ENCODE measurements at places on chromosomes 1 and 21.

DNA sequence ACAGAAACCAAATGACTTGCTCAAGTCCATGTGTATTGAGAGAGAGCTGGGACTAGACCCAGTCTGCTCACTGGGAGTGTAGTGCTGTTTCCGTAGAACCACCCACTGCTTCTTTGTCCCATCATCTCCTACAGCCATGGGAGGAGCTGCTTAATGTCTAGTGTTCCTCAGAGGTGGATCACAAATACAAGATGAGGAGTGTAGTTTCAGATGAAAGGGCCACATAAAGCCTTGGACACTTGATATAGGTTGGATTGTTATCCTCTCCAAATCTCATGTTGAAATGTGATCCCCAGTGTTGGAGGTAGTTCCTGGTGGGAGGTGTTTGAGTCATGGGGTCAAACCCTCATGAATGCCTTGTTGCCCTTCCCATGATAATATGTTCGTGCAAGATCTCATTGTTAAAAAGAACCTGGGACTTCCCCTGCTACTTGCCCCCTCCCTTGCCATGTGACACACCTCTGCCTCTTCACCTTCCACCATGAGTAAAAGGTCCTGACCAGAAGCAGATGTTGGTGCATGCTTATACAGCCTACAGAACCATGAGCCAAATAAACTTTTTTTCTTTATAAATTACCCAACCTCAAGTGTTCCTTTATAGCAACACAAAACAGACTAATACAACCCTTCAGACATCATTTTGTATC lies 127.5 kb upstream of the DNAH14 start:
- DNase-seq = no peak

GRCh38 chr21:34857874-34858273 lies 189.1 kb downstream of the CLIC6 start:
- DNase-seq = no peak

- no peak for DNase-seq
These were observed 40.3 kb downstream of the SLC19A1 start for GRCh38 chr21:45502006-45502345.

GRCh38 chr21:34018910-34019309 lies 54.5 kb upstream of the MRPS6 start:
- no peak for DNase-seq

DNA sequence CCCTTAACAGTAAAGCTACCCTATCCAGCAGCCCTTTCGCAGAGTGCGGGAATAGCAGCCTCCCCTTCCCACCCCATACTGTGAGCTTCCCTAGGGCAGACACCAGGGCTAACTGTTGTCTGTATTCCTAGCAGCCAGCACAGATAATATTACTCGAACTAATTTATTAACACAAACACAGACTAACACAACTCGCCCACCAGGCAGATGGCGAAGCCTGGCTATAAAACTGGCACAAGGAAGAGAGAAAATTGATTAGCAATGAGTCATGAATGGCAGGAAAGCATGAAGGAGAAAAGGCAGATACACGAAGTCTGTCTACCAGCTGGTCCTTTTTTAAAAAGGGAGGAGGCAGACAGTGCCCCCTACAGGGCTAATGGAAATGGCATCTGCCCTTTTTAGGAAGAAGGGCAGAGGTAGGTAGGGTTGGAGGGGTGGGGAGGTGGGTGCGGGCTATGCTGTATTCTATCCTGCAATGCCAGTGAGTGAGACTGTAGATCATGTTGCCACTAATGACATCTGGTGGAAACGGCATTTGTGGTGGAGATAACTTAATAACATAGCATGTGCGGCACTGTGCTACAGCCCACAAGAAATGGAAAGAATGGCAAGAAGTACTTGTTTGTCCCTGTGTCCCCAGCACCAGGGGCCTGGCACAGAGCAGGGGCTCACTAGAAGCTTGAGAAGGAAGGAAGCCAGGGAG lies 30.6 kb upstream of the CTPS1 start:
- peak; percentile 15 for DNase-seq

DNA sequence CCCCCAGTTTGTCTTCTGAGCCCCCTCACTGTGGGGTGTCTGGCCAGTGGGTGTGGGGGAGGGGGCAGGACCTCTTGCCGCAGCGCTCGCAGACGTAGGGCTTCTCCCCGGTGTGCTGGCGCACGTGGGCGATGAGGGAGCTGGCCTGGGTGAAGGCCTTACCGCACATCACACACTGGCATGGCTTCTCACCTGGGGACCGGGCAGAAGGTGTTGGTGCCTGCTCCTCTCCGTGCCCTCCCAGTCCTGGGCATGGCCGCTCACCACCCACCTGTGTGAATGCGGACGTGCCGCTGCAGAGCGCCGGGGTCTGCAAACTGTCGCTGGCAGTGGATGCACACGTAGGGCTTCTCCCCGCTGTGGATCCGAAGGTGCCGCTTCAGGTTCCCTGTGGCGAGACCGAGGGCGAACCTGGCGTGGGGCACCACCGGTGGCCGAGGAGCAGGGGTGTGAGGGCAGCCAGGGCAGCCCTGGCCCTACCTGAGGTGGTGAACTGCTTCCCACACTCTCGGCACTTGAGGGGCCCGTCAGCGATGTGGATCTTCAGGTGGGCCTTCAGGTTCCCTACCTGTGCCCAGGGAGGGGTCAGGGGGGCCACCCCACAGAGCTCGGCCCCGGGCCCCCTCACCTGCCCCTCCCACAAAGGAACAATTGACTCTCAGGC lies 32.4 kb downstream of the ZBTB17 start:
- DNase-seq = no peak

DNA sequence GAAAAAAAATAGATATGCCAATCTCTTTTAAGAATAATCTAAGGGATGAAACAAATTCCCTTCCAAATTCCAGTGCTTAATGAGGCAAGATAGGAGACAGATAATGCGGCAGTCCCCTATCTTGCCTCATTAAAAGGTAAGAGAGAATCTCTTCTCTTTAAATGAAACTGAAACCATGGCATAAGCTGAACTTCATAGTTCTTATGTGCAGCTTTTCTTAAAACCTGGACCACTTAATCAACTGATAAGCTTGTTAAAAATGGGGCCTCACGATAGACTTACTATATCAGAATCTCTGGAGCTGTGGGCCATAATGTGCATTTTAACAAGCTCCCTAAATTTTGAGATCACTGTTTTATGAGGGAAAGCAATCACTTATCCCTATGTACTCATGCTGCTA lies 79.2 kb downstream of the NIBAN1 start:
- no peak for DNase-seq

DNA sequence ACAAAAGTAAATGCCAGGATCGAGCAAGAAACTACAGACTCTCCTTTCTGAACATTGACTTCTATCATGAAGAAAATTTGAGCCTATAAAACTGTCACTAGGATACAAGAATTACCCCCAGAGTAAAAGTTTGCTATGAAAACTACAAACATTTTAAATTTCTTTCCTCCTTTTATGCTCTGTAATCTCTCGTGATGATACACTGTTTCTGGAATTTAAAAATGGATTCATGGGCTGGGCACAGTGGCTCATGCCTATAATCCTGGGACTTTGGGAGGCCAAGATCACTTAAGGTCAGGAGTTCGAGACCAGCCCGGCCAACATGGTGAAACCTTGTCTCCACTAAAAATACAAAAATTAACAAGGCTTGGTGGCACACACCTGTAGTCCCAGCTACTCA lies 181.3 kb downstream of the ZNF281 start:
- DNase-seq = no peak

GRCh38 chr1:196970182-196970581 lies 7.2 kb upstream of the CFHR5 start:
- no peak for DNase-seq

GRCh38 chr1:70509996-70510876 lies 99.2 kb downstream of the CTH start:
- DNase-seq = no peak

DNA sequence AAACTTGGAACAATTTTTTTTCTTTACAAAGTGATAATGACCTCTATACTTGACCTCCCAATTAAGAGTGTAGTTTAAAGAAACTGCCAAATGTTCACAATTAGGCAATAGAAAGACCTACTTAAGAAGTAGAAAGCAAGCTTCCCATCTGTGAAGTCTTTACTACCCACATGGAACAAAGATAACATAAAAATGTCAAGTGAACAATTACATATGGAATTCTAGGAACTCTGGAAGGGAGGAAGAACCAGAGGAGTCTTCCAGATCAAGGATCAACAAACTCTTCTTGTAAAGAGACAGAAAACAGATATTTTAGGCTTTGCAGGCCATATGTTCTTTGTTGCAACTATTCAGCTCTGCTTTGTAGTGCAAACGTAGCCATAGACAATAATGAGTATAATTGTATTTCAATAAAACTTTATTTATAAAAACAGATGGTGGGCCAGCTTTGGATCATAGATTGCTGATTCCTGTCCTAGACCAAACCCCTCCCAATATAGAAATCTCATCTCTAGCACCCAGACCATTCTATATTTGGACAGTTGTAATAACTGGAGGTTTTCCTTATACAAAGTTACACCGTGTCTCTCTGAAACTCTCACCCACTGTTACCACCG lies 68.4 kb upstream of the MAGI3 start:
- no peak for DNase-seq

DNA sequence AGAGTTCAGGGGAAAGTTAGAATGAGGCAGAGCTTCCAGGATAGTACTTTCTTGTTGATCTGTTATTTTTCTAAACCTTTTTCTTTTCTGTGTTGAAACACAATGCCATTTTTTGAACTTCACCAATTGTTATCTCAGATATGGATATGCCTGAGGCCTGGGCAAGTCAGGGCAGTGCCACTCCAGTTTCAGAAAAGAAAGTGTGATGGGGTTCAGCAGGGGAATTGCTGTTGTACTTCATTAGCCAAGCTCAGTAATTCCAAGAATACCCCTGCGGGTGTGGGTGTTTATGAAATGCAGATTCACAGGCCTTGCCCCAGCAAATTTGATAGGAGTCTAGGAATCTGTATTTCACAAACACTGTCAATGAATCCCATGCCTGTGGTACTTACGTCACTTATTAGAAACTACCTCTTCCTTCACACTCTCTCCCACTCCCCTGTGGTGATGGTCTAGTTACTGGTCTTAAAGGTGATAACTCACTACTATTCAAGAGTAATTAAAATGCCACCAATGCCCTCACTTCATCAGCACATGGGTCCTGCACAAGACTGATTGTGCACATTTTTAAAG lies 142.3 kb downstream of the PBX1 start:
- no peak for DNase-seq

DNA sequence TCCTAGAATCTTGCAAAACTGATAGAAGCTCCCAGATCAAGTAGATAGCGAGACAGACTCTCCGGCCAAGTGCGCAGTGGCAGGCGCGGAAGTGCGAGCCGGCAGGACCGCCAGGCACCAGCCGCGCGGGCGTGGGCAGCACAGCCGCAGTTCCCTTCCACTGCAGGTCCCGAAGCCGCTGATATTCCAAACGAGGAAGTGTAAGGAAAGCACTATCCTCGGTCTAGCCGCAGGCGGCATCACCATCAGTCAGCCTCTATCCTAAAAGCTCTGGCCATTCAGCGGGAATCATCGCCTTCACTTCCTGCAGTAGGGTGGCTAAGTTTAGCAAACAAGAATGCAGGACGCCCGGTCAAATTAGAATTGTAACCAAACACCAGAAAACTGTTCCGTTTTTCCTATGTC lies 710 bp downstream of the GLRX2 start:
- peak; percentile 18 for DNase-seq

DNA sequence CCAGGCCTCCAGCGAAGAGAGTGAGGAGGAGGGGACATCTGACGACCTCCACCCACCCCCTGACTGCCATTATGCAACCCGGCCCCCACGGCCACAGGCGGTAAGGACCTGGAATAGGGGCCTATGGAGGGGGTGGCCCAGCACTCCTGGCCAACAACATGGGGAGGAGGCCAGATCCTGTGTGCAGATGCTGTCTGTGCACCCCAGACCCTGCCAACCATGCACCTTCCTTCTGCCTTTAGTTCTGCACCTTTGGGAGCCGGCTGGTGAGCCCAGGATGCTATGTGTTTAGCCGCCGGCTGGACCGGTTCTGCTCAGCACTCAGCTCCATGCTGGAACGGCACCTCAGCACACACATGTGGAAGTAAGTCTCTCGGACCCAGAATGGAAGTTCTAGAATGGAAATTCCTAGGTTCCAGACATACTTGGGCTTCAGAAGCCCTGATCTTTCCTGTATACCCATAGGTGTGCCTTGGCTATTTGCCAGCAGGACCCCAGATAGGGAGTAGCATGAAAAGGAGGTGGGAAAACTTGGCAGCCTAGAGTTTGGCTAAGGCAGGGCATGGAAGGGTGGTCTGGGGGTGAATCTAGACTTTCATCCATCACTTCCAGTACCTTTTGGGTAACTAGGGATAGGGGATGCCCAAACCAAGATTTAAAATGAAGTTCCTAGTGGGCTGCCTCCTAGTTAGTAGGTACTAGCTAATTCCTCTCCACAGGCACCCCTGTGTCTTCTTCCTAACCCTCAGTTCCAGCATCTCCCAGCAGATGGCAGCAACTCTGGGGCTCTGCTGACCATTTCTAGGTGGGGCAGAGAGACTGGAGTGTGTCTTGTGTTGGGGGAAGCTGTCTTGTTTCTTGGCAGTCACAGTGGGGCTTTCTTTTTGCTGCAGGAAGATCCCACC lies 3.6 kb upstream of the CYB561D1 start:
- peak; percentile 66 for DNase-seq

- no peak for DNase-seq
These were observed 56.8 kb downstream of the INTS7 start for GRCh38 chr1:211978596-211978995.

DNA sequence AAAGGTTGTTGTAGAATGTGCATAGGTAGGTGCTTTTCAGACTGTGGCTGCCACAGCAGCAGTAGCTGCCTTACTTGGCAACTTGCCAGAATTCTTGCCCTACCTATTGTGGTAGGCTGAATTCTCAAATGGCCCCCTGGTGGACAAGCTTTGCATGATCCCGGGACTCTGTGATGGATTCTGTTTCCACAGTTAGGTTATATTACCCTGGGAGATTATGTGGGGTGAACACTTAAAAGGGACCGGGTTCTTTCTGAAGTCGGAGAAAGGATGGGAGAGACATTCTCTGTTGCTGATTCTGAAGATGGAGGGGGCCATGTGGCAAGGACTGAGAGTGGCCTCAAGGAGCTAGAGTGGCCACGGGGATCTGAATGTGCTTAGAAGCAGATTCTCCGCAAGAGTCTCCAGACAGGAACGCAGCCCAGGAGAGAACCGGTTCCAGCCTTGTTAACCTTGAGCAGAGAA lies 32.1 kb upstream of the KCNE1 start:
- DNase-seq = no peak

DNA sequence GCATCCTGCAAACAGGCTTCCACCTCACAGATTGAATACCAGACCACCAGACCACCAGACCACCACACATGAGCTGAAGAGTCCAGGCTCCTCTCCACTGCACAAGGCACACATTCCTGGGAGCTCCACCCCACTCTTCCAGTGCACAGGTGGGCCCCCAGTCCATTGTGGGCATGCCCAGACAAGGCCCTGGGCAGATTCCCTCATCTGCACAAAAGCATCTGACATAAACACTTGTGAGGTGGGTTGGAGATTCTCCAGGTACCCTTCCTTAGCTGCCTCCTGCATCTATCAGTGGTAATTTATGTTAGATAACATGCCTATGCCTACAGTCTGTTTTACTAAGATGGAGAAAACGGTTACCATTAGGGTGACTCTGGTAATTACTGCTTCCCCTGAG lies 11.6 kb upstream of the CTBS start:
- DNase-seq = no peak

DNA sequence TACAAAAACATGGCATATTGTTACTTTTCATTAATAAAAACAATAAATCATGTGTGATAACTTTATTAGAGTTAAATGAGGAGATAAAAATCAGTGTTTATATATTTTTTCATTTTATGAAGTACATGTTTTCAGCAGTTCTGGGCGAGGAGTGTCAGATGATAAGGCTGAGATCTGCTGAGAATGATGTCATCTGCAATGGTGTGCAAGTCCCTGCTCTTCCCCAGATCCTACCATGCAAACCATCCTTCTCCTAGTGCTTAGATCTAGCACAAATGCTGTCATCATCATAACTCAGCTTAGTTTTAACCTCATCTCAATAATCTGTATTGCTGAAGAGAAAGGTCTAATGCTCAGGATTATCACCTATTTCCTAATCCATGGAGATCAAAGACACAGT lies 214.4 kb upstream of the DAB1 start:
- no peak for DNase-seq
